Naive B cell (primary cell): ENCODE measurements at places on chromosomes 4 and X. TPM values are rescaled to one million over a fixed set of nuclear protein-coding genes. Genes with fewer than 3 reads are reported as not detected.

The GUCY1A1 gene
- polyA plus RNA-seq = 2.1 TPM

The CXorf65 gene
- polyA plus RNA-seq = 1.1 TPM

The IGFBP7 gene
- polyA plus RNA-seq = 0.24 TPM

The BEX1 gene
- polyA plus RNA-seq = 1.1 TPM
